ENCODE measurements at places on chromosomes 6 and 20. TPM values are rescaled to one million over a fixed set of nuclear protein-coding genes. Genes with fewer than 3 reads are reported as not detected.

CRIP3 gene
- 3.8 TPM for total RNA-seq

PLAGL1 gene
- 2.8 TPM for total RNA-seq

DNA sequence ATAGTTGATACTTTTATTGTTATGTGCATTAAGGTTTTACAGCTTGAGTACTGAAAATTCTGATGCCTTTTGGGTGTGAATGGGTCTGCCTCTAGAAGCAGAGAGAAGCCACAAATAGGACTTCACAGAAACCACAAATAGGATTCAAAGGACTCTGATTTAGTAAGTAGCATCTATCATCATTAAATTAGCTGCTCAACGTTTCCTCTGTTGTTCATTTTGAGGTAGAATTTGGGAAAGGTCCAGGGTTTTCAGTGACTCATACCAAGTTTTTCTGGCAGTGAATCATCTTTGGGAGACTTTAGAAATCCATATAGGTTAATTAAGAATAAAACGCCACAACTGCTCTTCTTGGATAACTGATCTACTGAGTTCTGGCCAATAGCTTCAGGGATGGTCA lies 105.1 kb downstream of the PHF3 start:
- H3K4me1 ChIP-seq = no peaks in the 10 kb centered on the region
- no peak for DNase-seq
- no peak overlapping the region for H3K27ac ChIP-seq
- H3K4me3 ChIP-seq = no peak overlapping the region

OLIG3 gene
- not detected for total RNA-seq

OOEP gene
- 0.69 TPM for total RNA-seq

DNA sequence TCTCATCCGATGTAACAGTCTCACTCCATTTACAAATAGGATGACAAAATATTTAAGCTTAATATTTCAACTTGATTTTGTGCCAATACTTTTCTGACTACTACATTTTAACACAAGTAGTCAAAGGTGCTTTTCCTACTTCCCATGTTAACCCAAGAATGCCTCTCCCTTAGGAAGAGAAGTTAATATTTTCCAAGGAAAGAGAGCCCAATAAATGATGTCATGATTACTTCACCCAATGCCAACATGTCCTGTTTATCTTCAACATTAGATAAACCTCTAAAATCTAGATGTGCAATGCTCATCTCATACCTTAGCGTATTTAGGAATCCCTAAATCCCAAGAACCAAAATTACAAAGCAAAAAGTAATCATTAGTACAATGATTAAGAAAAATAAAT lies 156.7 kb upstream of the TENT5A start:
- H3K27me3 ChIP-seq = no peaks in the 10 kb centered on the region
- no peaks in the 10 kb centered on the region for H3K4me1 ChIP-seq
- no peaks in the 10 kb centered on the region for H3K36me3 ChIP-seq
- no peak overlapping the region for H3K4me3 ChIP-seq
- DNase-seq = no peak

GRCh38 chr6:131937226-131937625 lies 13.9 kb downstream of the CCN2 start:
- no peaks in the 10 kb centered on the region for H3K4me1 ChIP-seq
- H3K36me3 ChIP-seq = no peaks in the 10 kb centered on the region
- H3K27ac ChIP-seq = no peak overlapping the region
- H3K27me3 ChIP-seq = no peaks in the 10 kb centered on the region
- no peak overlapping the region for H3K4me3 ChIP-seq
